ENCODE measurements at places on chromosomes 4 and X.
A peak's percentile ranks its signal among the peaks of the same experiment; 100 is the strongest.

DNA sequence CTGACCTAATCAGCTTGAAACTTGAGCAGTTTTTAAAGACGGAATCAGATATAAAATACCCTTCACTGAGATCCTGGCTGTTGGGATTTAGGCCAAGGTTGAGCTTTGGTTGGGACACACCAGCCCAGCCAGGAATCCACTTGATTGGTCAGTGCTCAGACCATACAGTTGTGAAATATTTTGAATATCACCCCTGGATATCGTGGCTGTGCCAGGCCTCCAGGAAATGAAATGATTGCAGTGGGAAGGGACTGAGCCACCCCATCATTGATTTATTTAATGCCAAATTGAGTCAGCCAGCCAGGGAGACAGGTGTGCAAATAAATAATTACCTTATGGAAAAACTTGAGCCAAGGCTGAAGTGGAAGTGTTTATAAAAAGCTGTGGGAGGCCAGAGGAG is 128.4 kb upstream of the SCML1 start:
- DNase-seq: no peak

DNA sequence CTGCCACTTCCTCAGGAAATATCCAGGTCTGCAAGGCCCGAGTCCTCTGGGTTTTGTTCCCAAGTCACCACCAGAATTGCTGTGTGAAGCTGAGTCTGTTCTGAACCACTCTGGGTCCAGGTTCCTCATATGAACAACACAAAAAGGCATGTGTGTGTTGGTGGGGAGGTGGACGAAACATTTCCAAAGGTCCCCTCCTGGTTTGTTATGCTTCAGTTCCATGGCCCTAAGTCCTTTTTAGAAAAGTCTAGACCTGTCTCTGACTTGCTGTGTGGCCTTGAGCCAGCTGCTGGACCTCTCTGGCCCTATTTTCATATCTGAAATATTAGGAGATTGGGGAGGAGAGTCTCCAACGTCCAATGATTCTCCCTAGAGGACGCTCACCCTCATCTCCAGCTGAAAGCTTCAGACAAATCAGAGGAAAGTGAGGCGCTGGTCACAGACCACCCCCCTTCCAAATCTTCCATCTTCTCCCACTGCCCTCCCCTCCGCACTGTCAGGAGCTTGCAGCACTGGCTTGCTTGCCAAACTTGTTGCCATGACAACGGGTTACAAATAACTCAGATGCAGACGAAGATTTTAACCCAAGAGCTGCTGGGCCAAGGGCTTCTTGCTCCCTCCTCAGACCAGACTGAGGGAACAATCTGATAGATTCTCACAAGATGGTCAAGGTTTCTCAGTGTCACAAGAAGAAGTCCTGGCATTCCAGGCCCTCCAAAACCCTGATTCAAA is 64.5 kb downstream of the SMC1A start:
- DNase-seq: no peak

DNA sequence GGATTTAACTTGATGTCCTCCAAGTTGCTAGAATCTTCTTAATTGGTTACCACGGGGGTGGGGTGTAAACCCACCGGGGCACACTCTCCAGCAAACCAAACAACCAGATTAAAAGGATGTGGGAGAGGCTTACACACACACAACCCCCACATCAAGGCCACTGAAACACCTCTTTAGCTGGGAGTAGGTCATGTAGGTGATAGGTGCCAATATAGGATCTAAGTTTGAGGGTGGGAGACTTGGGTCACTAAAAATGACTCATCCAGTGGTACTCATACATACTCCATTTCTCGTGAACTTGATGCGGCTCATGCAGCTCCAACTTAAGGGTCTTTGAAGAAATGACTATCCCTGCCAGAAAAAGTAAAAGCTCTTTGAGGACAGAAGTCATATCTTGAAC is 20.5 kb upstream of the CD40LG start:
- DNase-seq: no peak

DNA sequence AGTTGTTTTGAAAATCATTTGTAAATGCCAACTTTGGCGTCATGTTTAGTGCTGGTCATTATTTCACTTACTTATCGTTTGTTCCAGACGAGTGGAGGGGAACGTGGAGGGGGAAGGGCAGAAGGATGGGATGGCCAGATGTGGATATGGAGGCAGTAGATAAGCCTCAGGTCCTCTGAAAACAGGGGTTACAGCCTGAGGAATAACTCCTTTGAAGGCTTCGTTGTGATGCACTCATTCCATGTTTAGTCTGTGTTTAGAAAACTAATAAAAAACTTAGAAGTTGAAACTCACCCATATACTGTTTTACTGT is 1.1 kb downstream of the MOB1B start:
- no peak for DNase-seq

GRCh38 chrX:14028473-14028872 is 1.2 kb downstream of the GEMIN8 start:
- DNase-seq: no peak

GRCh38 chrX:150984169-150984824 is 1.2 kb downstream of the HMGB3 start:
- no peak for DNase-seq

DNA sequence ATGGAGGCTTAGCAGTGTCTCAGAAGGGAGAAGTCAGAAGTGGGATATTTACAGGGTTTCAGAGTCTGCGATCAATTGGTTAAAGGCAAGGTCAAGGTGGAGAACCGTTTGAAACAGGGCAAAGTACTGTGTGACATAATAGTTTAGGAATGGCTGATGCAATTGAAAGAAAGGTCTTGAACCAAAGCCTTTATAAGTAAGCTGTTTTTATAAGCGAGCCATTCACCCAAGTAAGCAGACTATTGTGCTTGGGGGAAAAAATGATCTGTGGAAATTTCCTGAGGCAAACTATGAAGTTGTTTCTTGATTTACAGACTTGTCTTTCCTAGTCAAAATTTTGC is 327.3 kb downstream of the CAMK2D start:
- DNase-seq: no peak

- DNase-seq: no peak
Observed at GRCh38 chr4:26028793-26029567, 115.0 kb downstream of the SMIM20 start.

DNA sequence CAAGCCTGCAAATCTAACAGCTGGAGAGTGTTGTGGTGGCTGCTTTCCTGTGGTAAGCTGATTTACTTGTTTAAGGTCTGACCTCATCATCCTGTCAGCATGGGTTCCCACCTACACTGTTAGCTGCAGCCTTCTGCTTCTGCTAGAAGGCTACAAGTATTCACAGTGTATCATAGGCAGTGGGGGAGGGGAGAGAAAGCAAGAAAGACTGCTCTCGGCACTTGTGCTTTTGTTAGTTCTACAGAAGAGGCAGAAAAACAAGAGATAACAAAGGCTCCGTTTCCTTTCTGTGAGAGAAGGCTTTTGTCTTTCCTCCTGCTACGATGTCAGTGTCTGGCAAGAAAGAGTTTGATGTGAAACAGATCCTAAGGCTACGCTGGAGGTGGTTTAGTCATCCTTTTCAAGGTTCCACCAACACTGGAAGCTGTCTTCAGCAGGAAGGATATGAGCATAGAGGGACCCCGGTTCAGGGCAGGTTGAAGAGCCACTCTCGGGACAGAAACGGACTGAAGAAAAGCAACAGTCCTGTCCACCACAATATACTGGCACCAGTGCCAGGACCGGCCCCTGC is at the start of gene KLHL4:
Gene KLHL4 (plus strand): TSS at position 232 of the 571 bp plus-strand sequence. CDS start 92 bp downstream, at position 324.
- peak; percentile 46 for DNase-seq

GRCh38 chrX:6307156-6307555 is 78.5 kb upstream of the NLGN4X start:
- no peak for DNase-seq
